ENCODE measurements at places on chromosomes 16 and 17. TPM values are rescaled to one million over a fixed set of nuclear protein-coding genes. Genes with fewer than 3 reads are reported as not detected.

DNA sequence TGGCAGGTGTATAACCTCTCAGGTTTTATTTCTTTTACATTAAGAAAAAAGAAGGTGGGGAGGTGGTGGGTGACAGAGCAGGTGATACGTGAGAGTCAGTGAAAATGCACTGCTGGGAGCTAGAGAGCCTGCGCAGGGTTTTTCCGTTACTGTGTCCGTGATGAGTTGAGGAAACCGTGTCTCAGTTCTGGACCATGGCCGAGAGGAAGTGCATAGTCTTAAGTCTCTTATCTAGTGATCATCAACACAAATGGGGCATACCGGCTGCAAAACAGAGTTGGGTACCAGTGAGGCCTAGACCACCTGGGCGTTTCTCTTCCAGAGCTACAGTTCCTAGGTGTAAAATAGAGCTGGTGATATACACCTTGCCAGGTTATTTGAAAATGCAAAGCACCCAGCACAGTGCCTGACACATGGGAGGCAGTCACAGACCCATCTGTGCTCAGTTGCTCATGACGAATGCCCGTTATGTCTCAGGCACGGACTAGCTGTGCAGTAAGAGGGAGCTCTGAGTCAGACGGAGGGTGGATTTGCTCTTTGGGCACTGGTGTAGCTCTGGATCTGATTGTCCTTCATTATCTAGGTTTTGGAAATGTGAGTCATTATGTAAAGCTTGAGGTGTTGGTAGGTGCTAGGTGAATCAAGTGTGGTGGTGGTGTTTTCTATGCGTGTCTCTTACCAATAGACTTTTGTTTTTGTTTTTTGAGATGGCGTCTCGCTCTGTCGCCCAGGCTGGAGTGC lies 60.9 kb downstream of the RPTOR start:
- no peak for DNase-seq

Gene GLIS2
- total RNA-seq: 0.29 TPM

DNA sequence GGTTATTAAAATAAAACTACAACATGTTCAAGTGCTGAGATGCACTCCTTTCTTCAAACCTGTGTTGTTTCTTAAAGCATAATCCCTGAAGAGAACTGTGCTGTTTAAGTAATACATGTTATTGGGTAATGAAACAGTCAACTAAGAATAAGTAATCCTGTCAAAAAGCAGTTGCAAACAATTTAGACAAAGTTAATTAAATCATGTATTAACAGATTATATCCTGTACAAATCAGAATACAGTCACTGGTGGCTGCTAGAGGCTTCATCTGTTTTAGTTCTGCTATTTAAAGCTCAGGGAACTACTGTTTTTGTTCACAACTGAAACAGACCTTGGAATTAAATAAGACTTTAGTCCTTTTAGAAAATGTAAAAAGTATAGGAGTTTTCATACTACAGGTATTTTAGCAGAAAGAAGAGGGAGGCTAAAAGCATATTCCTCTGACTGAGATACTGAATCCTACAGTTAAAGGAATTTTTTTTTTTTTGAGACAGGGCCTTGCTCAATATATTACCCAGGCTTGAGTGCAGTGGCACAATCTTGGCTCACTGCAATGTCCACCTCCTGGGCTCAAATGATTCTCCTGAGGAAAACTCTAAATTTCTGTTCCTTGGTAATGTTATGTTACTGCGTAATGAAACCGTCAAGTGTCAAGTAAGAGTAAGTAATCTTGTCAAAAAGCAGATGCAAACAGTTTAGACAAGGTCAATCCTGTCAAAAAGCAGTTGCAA lies 27.3 kb upstream of the ITGA2B start:
- DNase-seq: no peak

DNA sequence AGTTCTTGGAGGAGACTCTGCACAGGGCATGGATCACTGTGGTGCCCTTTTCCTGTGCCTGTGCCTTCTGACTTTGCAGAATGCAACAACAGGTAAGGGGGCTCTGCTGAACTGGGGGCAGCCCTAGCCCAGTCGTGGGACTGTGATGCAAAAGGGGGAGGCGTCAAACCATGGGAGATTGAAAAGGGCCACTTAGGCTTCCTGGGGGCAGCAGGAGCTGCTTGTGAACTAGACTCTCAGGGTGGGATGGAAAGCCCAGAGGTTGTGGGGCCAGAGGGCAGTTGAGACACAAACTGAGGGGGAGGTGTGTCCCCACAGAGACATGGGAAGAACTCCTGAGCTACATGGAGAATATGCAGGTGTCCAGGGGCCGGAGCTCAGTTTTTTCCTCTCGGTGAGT lies 19.6 kb downstream of the ADGRG5 start:
- no peak for DNase-seq

Gene CHCT1
- not detected for total RNA-seq

DNA sequence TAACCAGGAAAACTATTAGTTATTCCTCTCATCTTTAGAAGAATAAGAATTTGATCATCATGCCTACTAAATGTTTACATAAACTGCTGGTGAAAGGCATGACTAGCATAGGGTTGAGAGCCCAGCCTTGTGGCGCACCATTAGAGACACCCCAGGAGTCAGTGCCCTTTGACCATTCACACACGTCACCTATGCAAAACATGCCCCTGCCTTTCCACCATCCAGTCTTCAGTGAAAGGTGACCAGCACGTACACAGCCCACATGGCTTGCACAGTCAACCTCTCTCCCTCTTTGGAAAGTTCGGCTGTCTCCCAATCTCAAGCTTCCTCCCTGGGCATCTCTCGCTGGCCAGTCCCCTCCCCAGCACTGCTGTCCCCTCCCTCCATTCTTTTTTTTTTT lies 150.3 kb downstream of the ENGASE start:
- DNase-seq: no peak

GRCh38 chr17:65533852-65534457 lies 27.5 kb downstream of the AXIN2 start:
- DNase-seq: no peak

DNA sequence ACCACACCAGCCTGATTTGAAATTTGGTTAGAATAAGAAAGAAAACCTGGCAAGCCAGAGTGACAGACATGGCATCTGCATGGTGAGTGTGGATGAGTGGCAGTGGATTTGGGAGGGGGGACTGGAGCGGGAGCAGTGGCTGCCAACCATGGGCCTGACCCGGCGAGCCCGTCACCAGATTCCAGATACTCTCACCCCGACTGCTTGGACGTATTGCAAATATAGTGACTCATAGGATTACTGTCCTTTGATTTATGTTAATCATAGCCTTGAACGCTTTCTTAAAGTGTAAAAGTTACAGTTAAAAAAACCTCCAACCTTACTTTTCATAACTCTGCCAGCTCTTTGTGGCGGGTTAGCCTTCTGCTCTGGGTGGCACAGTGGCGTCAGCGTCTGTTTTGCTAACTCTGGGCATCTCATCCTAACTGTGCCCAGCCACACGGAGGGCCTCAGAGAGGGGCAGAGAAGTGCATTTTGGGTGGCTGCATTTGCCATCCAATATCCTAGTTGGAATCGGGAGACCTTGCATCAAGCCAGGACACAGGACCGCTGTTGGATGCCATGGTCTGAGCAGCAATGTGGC lies 26.8 kb upstream of the FOXK2 start:
- peak; percentile 49 for DNase-seq

DNA sequence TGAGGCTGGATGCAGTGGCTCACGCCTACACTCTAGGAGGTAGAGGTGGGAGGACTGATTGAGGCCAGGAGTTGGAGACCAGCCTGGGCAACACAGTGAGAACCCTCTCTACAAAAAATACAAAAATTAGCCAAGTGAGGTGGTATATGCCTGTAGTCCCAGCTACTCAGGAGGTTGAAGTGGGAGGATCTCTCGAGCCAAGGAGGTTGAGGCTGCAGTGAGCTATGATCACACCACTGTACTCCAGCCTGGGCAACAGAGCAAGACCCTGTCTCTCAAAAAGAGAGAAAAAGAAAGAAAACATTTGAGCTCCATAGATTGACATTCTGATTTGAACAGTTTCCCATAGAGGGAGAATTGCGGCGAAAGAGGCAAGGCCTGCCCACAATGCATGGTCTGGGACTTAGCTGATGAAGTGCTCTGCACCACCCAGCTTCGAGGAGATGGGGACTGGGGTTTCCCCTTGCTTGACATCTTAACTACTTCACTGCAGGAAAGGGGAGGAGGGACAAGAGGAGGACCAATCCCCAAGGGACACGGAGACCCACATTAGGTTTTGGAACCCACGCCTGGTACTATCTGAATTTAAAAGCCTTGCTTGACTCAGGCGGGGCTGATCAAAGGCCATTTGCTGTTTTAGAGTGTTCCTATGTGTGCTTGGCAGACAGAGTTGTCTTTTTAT lies 21.7 kb downstream of the MSI2 start:
- DNase-seq: no peak

Gene ATP2C2
- not detected for total RNA-seq

Gene ZFPM1
- 0.29 TPM for total RNA-seq

DNA sequence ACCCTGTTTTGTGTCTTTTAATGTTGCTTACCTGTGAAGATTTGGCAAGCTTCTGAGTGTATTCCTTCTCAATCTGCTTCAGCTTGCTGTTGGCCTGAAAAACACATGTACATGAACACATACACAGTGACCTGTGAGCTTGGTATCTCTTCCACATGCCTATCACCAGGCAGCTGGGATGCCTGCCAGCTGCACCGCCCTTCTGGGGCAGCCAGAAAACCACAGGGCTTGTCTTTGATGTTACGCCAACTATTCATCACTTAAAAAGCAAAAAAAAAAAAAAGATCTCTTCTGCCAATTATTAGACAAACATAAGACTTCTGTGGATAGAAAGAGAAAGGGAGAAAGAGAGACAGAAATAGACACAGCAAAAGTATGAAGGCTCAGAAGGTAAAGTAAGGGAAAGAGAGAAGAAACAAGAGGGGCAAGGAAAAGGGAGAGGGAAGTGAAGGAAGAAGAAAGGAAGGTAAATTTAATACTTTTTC lies 189.2 kb upstream of the AXIN2 start:
- DNase-seq: peak; percentile 90

DNA sequence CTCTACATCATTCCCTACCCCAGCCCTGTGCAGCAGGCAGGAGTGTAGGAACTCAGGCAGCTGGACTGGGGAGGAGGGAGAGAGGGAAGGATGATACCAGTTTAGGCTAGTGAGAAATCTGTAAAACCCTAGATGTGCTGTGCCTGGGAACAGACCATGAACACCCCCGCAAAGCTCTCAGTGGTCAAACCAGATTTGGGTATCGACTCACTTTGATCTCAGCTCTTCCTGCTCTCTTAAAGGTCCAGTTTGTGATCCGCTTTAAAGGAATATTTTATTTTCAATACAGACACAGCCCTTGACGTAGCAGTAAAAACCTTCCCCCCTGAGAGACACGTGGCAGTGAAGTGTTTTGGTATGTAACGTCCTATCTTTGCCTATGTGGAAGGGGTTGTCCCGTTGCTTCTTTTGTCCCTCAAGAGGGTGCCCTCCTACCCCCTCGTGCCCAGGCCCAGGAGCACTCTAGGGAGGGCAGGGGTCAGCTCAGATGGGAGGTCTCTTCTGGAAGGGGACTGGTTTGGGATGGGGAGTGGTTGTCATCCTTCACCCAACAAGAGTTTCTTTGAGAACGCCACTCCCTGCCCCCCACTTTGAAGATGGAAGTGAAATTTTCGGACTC lies 19.3 kb upstream of the TBX2 start:
- no peak for DNase-seq

Gene HOXB4
- total RNA-seq: 0.45 TPM

Gene ADGRG3
- total RNA-seq: not detected

GRCh38 chr16:85330694-85331188 lies 218.5 kb upstream of the CIBAR2 start:
- peak; percentile 92 for DNase-seq

GRCh38 chr17:31496601-31497000 lies 105.1 kb downstream of the RAB11FIP4 start:
- DNase-seq: no peak

Gene GPR139
- total RNA-seq: not detected
